ENCODE measurements at places on chromosomes 5 and 9. TPM values are rescaled to one million over a fixed set of nuclear protein-coding genes. Genes with fewer than 3 reads are reported as not detected.

GRCh38 chr5:172782169-172783039 is 11.4 kb upstream of the DUSP1 start:
- peak; percentile 15 for DNase-seq

Gene NR2F1-AS1
- total RNA-seq = 0.22 TPM

Gene PCDHB8
- 2.1 TPM for total RNA-seq

Gene ZNF366
- 8.0 TPM for total RNA-seq

GRCh38 chr5:143213231-143213850 is 190.1 kb downstream of the NR3C1 start:
- no peak for DNase-seq

Gene SLC6A7
- not detected for total RNA-seq

GRCh38 chr9:136525207-136525606 is 20.6 kb downstream of the NOTCH1 start:
- DNase-seq = no peak

DNA sequence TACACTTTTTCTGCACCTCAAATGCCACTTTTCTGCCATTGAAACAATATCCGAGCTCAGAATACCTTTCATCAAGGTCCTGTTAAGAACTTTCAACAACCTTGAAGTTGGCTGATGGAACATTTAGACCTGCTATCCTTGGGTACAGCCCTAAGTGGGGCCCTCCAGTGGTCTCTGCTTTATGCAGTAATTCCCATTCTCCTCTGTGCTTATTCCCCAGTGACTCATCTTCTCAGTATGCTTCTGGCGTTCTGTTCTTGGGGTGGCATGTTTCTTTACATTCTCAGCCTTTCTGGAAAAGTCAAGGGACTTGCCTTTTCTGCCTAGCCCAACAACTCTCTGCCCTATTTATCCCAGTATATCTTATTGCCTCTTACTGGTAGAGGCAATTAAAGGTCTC is 7.1 kb downstream of the ANP32B start:
- DNase-seq = no peak

Measured in Right ventricle myocardium superior (tissue), 1 donor.